Activated CD4-positive, alpha-beta T cell treated with anti-CD3 and anti-CD28 coated beads, Interleukin-2, amount 50 U/mL, for 24 hours (primary cell): ENCODE measurements at places on chromosomes 13 and 19.

DNA sequence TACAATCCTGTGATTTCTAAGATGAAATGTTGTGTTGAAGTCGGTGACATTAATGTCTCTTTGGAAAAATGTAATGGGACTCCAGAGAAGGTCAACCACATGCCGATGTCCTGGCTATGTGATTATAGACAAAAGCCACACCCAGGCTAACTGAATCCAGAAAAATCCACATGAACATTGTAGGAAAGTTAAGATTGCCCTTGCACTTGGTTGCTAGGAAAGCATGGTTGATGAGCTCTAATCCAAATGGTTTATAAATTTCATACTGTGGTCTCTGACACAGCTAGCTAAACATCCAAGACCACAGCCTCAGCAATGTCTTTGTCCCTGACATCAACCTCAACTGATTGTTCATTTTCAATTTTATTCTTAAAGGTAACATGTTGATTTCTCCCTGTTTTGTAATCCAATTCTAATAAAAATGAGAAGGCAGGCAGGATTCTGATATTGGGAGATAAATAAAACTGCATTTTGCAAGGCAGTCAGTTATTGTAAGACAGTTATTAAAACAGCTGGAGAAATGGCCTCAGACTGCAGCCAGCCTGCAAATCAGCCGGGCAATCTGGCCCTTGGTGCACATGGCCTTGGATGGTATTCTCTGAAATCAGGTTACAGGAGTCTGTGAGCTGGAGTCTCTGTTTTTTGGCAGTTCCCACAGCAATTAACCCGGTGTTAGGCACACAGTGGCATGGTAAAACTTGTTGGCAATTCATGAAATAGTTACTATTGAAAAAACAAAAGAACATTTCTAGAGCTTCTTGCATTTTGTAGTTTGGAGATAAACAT is 93.9 kb downstream of the STARD13 start:
- no peak for DNase-seq

GRCh38 chr13:97019236-97019635 is 25.0 kb upstream of the OXGR1 start:
- DNase-seq = no peak

- DNase-seq = no peak
Measured at GRCh38 chr19:12749938-12750521, 1.6 kb upstream of the BEST2 start.

DNA sequence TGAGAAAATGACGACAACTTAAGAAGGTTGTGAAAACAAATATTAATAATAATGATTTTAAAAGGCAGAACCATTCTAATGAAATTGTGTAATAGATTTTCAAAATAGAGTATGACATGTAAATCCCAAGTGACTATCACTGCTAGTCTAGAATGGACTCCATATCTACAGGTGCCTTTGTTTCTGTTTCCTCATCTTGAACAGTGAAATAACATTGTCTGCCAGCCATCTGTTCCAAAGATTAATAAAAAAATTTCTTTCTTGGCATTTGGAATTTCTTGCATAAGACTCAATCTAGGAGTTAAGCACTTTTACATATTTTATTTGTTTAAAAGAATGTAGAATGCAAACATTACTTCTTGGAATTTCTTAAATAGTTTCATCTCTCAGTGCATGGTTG is 520.1 kb upstream of the ARGLU1 start:
- no peak for DNase-seq

- no peak for DNase-seq
Measured at GRCh38 chr13:97434397-97435201, 630 bp downstream of the RAP2A start.

GRCh38 chr13:101738336-101738735 is 285.9 kb downstream of the ITGBL1 start:
- no peak for DNase-seq

- DNase-seq = no peak
Measured at GRCh38 chr19:55362990-55363716, at the start of gene GARIN5B. Gene GARIN5B, minus strand, starts transcription at chr19:55363260. Its CDS starts 194 bp downstream, at chr19:55363066.

GRCh38 chr13:111531505-111531904 is 211.1 kb downstream of the TEX29 start:
- no peak for DNase-seq

DNA sequence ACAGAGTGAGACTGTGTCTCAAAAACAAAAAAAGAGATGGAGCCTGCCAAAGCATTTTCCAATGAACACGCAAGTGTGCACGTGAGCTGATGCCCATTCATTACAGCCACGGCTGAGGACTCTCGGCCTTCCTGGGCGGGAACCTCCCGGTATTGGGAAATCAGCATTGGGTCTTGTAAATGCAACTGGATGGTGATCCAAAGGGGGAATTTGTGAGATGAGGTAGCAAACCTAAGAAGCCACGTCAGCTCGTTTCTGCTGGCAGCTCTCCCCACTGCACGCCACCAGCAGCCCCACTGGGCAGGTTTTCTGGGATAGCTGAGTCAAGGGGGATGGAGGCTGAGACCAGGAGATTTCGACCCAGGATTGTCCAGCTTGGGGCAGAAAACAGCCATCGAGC is 11.5 kb downstream of the C13orf46 start:
- DNase-seq = no peak

GRCh38 chr13:109744512-109745051 is 41.8 kb downstream of the IRS2 start:
- DNase-seq = no peak

GRCh38 chr19:13044231-13044836 is 49.1 kb downstream of the NFIX start:
- no peak for DNase-seq

DNA sequence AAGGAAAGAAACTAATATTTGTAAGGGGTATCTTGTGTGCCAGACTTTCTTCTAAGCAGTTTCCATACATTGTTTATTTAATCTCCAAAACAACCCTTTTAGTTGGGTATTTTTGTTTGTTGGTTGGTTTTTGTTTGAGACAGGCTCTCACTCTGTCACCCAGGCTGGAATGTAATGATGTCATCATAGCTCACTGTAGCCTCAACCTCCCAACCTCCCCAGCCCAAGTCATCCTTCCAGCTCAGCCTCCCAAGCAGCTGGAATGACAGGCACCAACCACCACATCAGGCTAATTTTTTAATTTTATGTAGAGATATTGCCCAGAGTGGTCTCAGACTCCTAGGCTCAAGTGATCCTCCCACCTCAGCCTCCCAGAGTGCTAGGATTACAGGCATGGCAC is 41.2 kb upstream of the LSM14A start:
- DNase-seq = no peak

GRCh38 chr13:100139817-100140216 is 50.9 kb downstream of the PCCA start:
- DNase-seq = no peak

- no peak for DNase-seq
Measured at GRCh38 chr13:42544246-42544926, 29.6 kb upstream of the TNFSF11 start.

GRCh38 chr13:113967729-113968462 is 6.0 kb downstream of the C13orf46 start:
- DNase-seq = no peak

- no peak for DNase-seq
Measured at GRCh38 chr13:64074971-64075474, 2659.4 kb upstream of the PCDH20 start.

- DNase-seq = no peak
Measured at GRCh38 chr13:78562237-78562889, 41.0 kb downstream of the POU4F1 start.

DNA sequence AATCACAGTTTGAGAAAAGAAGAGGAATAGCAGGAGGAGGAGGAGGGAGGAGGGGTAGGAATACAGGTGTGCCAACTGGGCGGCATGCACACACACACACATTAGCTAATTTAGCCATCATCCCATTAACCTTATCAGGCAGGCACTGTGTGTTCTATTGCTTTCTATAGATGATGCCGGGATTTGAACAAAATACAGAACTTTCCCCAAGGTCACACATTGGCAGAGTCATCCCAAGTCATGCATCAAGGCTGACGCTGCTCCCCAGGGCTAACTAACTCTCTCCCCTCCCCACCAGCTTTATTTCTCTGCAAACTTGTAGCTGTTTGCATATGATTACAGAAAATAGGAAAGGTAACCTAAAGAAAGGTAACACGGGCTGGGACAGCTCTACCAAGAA is 83.0 kb downstream of the NUFIP1 start:
- DNase-seq = no peak

- no peak for DNase-seq
Measured at GRCh38 chr13:109154146-109154545, 524.7 kb downstream of the MYO16 start.

DNA sequence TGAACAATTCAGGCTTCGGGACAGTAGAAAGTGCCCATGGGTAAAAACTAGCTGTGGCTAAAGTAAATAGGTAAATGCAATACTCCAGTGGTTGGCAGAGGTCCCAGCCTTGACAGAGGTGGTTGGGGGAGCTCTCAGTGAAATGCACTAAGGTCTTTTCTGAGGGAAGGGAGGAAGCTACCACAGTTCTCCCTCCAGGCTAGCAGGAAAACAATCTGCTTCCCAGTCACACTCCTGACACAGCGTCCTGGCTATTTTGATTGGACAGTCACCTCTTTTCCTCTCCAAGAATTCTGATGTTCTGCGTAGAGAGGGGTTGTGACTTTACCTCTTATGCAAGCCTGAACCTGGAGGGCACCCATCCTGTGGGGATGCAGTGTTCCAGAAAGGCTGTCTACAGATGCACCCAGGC is 128.7 kb downstream of the CYSLTR2 start:
- no peak for DNase-seq

- no peak for DNase-seq
Measured at GRCh38 chr13:47415048-47415447, 518.2 kb upstream of the HTR2A start.

- no peak for DNase-seq
Measured at GRCh38 chr19:44587963-44588770, 25.2 kb upstream of the IGSF23 start.

DNA sequence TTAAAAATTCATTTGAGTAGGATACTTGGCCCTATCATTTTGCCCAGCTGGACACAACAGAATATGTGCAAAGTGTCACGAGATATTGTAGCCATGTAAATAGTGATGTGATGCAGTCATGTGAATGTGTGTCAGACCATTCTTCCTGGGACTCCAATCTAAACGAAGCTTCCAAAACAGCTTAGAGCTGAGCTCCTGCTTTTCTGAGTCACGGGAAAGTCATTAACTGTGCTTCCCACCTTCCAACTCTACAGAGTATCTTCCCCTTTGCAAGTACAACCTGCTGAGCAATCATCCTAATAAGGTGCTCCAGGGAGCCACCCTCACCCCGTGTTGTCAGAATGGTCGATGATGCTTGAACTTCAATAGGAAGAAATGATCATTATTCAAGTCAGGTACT is 294.7 kb downstream of the MYO16 start:
- DNase-seq = no peak
